ENCODE measurements at places on chromosomes 1 and 21. TPM values are rescaled to one million over a fixed set of nuclear protein-coding genes. Genes with fewer than 3 reads are reported as not detected.

Gene GBP1
- 31.2 TPM for total RNA-seq

Gene SH3BGR
- 11.0 TPM for total RNA-seq

Gene PUSL1
- 28.0 TPM for total RNA-seq

Gene TXLNA
- 57.5 TPM for total RNA-seq

Gene EEIG2
- total RNA-seq, result 6.3 TPM

Gene ZBED6
- 22.9 TPM for total RNA-seq

Gene CRYAA
- not detected for total RNA-seq

Gene FASLG
- not detected for total RNA-seq

Gene KLHDC7A
- not detected for total RNA-seq

Gene GJA4
- total RNA-seq, result 21.3 TPM

Gene GSTM4
- 23.4 TPM for total RNA-seq

Gene HHIPL2
- total RNA-seq, result not detected

Gene SLAMF9
- not detected for total RNA-seq

Gene DDX59
- total RNA-seq, result 21.5 TPM

Gene F13B
- not detected for total RNA-seq

Gene TAGLN2
- total RNA-seq, result 110 TPM

Gene RIIAD1
- 31.3 TPM for total RNA-seq

Gene SAMD13
- 2.3 TPM for total RNA-seq

Gene KIF17
- 60.8 TPM for total RNA-seq

Measured in adrenal gland (tissue), 19 donors.